ENCODE measurements at places on chromosomes 2 and 18.

DNA sequence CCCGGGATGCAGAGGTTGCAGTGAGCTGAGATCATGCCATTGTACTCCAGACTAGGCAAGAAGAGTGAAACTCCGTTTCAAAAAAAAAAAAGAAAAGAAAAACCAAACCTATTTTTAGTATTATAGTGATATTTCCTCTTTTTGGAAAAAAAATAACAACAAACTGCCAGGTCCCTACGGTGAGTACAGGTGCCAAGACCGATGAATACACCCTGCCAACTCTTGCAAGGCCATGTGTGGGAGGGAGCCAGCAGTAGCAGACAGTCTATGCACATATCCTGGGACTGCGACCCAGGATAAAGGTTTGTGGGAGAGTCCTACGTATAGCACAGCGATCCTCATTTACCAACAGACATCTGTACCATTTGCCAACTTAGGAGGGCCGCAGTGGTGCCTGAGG, 69.6 kb upstream of the DNMT3A start:
- H3K36me3 ChIP-seq = peaks cover 15% of the 10 kb centered on the region
- H3K27ac ChIP-seq = no peak overlapping the region
- no peak overlapping the region for H3K4me3 ChIP-seq
- DNase-seq = no peak
- H3K27me3 ChIP-seq = no peaks in the 10 kb centered on the region

DNA sequence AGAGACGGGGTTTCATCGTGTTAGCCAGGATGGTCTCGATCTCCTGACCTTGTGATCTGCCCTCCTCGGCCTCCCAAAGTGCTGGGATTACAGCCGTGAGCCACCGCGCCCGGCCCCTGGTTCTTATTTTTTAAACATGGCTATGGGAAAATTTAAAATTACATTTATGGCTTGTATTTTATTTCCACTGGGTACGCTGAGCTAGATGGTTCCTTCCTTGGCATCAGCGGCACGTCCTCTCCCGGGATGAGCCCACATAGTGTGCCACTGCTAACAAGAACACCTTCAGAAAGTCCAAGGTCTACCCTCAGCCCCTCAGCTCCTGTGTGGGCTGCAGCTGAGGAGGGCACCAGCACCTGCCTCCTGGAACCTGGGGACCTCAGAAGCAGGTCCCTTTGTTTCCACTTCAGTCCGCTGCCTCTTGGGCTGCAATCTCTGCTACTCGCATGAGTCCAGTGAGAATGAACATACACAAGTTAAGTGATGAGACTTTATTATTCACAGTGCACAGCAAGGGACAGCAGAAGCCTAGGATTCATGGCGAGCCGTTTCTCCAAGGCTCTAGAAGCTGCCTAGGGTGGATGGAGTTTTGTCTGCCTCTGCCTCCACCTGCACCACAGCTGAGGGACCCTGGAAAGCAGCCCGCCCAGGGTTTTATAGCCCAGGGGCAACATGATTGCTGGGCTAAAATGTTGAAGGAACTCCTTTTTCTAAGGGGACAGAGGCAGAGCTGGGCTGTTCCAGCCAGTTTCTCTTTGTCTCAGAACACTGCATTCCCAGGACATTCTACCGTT, 107.5 kb upstream of the TEX51 start:
- no peaks in the 10 kb centered on the region for H3K36me3 ChIP-seq
- H3K27me3 ChIP-seq = peaks cover 14% of the 10 kb centered on the region
- H3K4me1 ChIP-seq = no peaks in the 10 kb centered on the region
- H3K27ac ChIP-seq = no peak overlapping the region

DNA sequence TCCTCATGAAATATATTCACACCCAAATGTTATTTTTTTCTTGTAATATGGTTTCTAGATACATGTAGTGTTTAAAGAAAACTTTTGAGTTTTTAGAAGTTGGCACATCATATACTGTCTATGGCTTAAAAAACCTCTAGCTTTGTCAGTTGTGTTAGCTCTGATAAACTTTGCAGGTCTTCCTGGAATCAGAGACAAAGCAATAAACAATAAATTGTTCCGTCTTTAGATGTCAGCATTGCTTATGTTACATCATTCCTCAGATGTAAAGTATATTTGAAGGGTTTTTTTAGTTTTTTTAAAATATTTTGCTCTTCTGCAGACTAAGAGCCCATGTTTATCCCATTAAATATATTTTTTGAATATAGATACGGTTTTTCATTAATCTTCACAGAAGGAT, 145.1 kb downstream of the GPD2 start:
- H3K4me3 ChIP-seq = no peak overlapping the region
- DNase-seq = no peak
- no peak overlapping the region for H3K27ac ChIP-seq
- H3K36me3 ChIP-seq = no peaks in the 10 kb centered on the region

DNA sequence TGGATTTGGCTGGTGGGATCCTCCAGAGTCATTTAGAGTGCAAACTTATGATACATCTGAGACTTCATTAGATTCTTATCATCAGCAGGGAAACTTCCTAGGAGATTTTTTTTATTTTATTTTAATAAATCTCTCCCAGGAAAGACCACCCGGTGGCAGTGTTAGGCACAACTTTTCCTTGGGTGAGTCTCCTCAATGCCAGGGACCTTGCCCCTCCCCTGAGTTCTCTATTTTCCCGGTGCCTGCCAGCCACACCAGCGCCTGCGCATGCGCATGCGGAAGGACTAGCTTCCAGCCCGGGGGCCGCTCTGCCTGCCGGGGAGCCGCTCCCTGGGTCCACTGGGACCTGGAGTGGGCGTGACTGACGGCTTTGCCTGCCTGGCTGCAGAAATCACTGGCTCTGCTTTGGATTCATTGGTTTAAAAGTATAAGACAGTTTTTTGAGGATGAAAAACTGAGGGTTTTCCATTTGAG, 86.6 kb downstream of the TMEM182 start:
- no peak overlapping the region for H3K4me3 ChIP-seq
- no peaks in the 10 kb centered on the region for H3K4me1 ChIP-seq
- peaks cover 8% of the 10 kb centered on the region for H3K36me3 ChIP-seq
- H3K27me3 ChIP-seq = peaks cover 18% of the 10 kb centered on the region

GRCh38 chr2:191738667-191739066, 60.7 kb downstream of the NABP1 start:
- no peak overlapping the region for H3K27ac ChIP-seq
- peaks cover 9% of the 10 kb centered on the region for H3K4me1 ChIP-seq
- no peak for DNase-seq
- H3K36me3 ChIP-seq = no peaks in the 10 kb centered on the region

DNA sequence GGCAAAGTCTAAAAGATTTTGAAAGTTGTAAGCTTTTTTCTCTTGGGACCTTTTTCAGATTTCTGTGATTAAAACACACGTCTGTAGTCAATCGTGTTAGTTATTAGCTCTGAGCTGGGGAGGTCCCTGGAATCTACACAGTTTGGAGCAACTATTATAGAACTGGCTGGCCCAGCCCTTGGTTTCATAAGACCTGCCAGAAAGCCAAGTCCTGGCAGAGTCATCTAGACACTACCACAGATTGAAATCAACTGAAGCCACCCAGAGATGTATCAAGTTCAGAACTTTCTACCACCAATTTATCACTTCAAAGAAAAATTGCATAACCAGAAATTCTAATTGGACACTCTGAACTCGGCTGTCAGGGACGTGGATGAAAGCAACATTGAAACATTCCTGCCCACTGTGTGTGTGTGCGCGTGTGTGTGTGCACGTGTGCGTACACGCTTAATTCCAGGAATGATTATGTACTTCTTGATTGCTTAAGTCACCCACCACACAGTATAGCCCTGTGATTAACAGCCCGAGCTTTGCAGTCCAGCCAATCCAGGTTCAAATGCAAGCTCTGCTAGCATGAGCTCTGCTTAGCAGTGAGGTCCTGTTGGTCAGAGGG, 126.3 kb downstream of the TPGS2 start:
- no peaks in the 10 kb centered on the region for H3K36me3 ChIP-seq
- no peaks in the 10 kb centered on the region for H3K4me1 ChIP-seq
- H3K4me3 ChIP-seq = no peak overlapping the region
- H3K27me3 ChIP-seq = peaks cover 7% of the 10 kb centered on the region
- no peak overlapping the region for H3K27ac ChIP-seq

GRCh38 chr18:34342960-34343359, 118.2 kb upstream of the NOL4 start:
- no peaks in the 10 kb centered on the region for H3K27me3 ChIP-seq
- no peak overlapping the region for H3K27ac ChIP-seq
- DNase-seq = no peak
- H3K4me3 ChIP-seq = no peak overlapping the region
- no peaks in the 10 kb centered on the region for H3K4me1 ChIP-seq

DNA sequence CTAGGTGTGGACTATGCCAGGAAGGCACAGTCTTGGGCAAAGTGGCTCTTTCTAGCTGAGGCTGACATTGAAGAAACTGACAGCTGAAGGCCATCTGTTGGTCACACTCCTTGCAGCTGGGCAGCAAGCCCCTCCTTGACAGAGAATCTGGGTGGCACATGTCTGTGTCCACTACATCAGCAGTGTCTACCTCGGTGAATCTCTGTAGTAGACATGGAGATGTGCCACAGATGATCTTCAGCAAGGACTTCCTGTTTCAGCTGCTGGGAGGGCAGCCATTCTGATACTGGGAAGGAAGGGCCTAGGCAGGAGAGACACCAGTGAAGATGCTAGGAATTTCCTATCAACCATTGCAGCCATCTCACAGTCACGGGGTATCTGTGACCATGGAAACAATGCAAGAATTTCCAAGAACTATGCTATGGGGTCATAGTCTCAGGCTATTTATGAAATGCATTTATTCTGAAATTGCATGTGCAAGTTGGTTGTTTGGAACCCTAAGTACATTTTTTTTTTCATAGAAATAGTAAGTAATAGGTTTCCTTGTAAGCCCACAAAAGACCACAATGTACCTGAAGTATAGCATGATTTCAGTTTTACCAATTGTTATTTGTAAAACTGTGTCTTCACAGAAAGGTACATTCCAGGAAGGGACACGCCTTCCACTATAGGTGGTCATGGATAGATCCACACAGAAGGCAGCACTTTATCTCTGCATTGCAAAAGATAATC, 63.8 kb upstream of the DARS1 start:
- H3K4me1 ChIP-seq = peaks cover 86% of the 10 kb centered on the region
- H3K4me3 ChIP-seq = peak overlapping the region; percentile 58
- no peaks in the 10 kb centered on the region for H3K36me3 ChIP-seq
- H3K27me3 ChIP-seq = no peaks in the 10 kb centered on the region

DNA sequence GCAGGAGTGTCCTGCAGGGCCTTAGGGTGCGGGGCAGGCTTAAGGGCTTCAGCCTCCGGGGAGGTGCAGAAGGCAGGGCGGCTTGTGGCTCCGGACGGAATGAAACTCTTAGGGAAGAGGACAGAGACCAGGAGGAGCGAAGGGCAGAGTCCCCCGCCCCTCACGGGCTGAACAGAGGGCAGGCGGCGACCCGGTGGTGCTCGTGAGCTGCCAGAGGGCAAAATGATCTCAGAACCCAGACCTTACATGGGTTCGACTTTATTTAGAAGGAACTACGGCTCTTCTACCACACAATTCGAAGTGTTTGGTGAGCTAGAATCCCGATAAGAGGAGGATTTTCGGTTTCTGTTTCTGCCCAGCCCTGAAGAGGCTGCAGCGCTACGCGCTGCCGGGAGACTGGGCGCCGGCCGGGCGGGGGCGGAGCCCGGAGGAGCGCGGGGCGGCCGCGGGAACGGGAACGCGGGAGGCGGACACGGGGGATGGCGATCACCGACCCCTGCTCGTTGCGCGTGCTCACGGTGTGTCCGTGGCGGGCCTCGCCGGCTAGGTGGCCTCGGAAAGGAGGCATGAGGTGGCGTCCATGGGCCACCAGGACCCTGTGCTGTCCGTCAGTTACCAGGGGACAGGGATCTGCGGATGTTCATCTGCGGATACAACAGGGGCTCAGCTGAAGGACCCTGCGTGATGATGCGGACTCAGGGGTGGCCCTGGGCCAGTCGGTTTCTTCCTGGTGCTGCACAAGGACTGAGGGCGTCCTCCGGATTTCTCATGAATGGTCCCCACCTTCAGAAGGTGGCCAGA, 4.2 kb upstream of the SP100 start:
- H3K36me3 ChIP-seq = peaks cover 3% of the 10 kb centered on the region
- H3K4me3 ChIP-seq = peak overlapping the region; percentile 93
- peak overlapping the region; percentile 100 for H3K27ac ChIP-seq

DNA sequence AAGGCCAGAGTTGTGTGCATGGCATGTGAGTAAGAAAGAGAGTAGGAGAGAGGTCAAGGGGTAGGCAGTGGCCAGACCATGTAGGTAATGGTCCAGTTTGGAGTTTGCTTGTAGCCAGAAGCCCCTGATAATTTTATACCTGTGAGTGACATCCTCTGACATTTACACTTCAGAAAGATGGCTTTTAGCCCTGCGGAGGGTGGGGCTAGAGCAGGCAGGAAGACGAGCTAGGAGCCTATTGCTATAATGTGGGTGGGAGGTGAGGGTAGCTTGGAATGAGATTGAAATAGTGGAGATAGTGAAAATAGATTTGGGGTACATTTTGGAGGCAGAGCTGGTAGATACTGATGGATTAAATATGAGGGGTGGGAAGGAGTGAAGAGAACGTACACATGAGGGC, 48.8 kb upstream of the MGAT5 start:
- H3K4me1 ChIP-seq = peaks cover 27% of the 10 kb centered on the region
- no peaks in the 10 kb centered on the region for H3K36me3 ChIP-seq
- no peak for DNase-seq

GRCh38 chr2:122078451-122078850, 323.0 kb downstream of the TSN start:
- H3K4me3 ChIP-seq = no peak overlapping the region
- no peak overlapping the region for H3K27ac ChIP-seq
- no peaks in the 10 kb centered on the region for H3K36me3 ChIP-seq
- H3K27me3 ChIP-seq = no peaks in the 10 kb centered on the region

DNA sequence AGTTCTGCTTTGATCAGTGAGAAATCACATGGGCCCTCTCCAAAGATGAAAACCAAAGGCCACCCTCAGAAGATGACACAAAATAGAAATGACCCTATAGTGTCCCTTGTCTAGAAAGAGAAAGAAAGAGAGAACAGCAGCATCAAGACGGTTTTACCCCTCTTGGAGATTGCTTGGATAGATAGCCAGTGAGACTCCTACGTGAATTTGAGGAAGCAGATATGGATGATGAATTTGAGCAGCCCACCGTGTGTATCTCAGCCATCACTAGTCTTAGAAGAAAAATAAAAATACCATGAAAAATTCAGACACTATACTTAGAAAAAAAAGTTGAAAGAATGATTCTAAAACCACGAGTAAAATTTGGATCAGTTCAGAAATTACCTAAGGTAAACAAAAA, 329.1 kb upstream of the CNTNAP5 start:
- H3K27ac ChIP-seq = no peak overlapping the region
- no peak overlapping the region for H3K4me3 ChIP-seq
- H3K36me3 ChIP-seq = no peaks in the 10 kb centered on the region
- no peaks in the 10 kb centered on the region for H3K27me3 ChIP-seq

DNA sequence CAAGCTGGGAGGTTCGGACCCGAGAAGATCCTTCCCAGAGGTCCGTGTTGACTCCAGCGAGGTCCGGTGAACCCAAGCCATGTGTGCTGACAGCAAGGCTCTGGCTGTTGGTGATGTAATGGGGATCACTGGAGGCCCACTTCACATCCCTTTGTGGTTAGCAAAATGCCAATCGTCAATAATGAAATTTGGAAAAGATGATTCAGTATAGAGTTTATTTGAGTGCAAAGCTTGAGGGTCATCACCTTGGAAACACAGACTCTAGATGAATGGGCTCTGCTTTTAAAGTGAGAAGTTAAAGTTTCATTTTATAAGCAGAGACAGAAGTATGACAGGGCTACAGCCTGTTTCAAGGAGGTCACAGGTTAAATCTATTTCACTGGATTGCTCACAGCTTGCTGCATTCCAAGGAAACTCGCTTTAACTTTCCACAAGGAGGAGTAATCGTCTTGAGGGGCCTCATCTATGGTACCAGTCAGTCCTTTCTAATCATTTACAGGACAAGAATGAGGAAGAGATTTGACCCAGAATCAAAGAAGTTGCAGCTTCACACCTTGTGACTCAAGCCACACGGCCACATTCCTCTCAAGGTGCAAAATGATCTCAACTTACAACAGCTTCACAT, 140.5 kb downstream of the TPO start:
- H3K36me3 ChIP-seq = no peaks in the 10 kb centered on the region
- peaks cover 3% of the 10 kb centered on the region for H3K4me1 ChIP-seq
- DNase-seq = no peak
- no peak overlapping the region for H3K4me3 ChIP-seq
- H3K27me3 ChIP-seq = peaks cover 5% of the 10 kb centered on the region
- no peak overlapping the region for H3K27ac ChIP-seq
